ENCODE measurements at places on chromosomes 11 and 22.

- DNase-seq, result no peak
These were observed 41.2 kb downstream of the RRAS2 start for GRCh38 chr11:14317659-14318325.

DNA sequence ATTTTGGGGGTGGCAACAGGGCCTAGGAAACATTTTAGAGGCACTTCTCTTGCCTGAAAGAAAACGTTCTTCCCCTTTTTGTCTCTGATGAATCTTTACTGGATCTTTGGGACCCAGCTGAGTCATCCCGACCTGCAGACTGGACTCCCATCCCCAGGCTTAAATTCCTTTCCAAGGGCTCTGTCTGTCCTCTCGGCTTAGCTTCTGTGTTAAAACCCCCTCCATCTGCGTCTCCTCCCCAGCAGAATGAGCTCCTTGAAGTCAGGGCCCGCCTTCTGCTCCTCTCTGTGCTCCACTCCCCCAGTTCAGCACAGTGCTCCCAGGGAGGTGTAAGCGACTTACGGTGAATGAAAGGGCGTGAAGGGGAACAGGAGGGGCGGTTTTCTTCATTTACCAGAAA, 895 bp upstream of the DAGLA start:
- no peak for DNase-seq

- DNase-seq, result no peak
These were observed 22.5 kb downstream of the CYTH4 start for GRCh38 chr22:37304595-37305343.

- no peak for DNase-seq
These were observed 311.6 kb downstream of the MIAT start for GRCh38 chr22:26968859-26969523.

- no peak for DNase-seq
These were observed 247.6 kb upstream of the ANO3 start for GRCh38 chr11:26084313-26084712.

GRCh38 chr11:69839516-69839915, 20.3 kb upstream of the FGF3 start:
- DNase-seq, result no peak

GRCh38 chr11:82683029-82683428, 50.6 kb downstream of the FAM181B start:
- DNase-seq, result no peak

DNA sequence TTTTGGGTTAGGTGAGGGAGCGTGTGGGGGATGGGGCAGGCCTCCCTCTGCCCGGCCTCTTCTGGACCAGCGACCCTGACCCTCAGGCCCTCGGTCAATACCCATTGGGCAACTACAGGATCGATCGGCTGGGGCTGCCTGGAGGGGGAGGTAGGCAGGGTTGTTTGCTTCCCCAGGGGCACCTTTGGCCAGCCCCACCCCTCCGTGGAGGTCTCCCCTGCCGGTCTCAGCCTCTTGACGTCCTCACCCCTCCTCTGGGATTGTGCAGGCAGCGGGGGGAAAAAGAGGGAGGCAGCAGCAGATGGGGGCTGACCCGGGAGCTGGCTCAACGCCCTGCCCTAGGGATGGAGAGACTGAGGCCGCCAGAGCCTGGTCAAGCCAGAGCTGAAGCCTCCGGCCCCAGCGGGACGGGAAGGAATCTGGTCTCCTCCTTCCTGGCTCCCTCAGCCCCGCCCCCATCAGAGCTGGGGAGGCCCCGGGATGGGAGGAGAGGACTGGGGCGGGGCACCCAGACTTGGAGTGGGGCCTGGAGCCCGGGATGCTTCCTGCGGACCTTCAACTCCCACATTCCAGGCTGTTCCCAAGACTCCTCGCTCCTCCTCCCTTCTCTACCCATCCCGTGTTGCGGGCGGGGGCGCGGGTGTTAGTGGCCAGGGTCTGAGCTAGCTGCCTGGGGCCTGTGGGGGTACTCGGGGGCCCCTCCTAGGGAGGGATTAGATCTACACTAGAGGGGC, 14.4 kb upstream of the CDC42EP1 start:
- DNase-seq, result no peak
